Bronchial epithelial cell (primary cell): ENCODE measurements at places on chromosomes 1 and 21. TPM values are rescaled to one million over a fixed set of nuclear protein-coding genes. Genes with fewer than 3 reads are reported as not detected.
A peak's percentile ranks its signal among the peaks of the same experiment; 100 is the strongest.

The GPR157 gene
- total RNA-seq = 44.0 and 69.6 TPM in 2 replicates

The SLAMF6 gene
- total RNA-seq = not detected in 2 replicates

The RYR2 gene
- total RNA-seq = under 0.01 TPM in 1 of 2 replicates, not detected in the other

The ZNF695 gene
- 0.53 and 0.90 TPM in 2 replicates for total RNA-seq

The S100A13 gene
- 44.5 and 69.8 TPM in 2 replicates for total RNA-seq

The SH2D2A gene
- 1.2 and 1.8 TPM in 2 replicates for total RNA-seq

The LEFTY2 gene
- not detected in 2 replicates for total RNA-seq

The FOXD2 gene
- total RNA-seq = under 0.01 TPM in 1 of 2 replicates, not detected in the other

- DNase-seq = no peak
These were observed 41.9 kb downstream of the MAB21L3 start for GRCh38 chr1:116152950-116153691.

- DNase-seq = no peak
These were observed 62.1 kb upstream of the JUN start for GRCh38 chr1:58845942-58846341.

DNA sequence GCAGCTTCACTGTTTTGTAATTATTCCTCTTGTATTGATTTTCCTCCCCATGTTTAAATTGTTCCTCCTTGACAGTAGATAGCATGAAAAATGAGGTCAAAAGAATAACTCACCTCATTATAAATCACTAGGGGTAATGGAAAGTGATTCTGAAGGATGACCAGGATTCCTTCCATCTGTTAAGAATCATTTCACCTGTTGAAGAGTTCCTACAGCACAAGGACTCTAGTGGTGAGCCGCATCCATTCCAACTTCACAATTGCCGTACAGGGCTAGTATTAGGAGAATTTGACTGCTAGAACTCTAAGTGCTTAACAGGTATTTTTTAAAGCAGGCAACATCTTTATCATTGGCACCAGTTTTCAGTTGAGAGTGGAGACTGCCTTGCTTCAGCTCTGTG is 13.7 kb downstream of the PPP1R12B start:
- no peak for DNase-seq

DNA sequence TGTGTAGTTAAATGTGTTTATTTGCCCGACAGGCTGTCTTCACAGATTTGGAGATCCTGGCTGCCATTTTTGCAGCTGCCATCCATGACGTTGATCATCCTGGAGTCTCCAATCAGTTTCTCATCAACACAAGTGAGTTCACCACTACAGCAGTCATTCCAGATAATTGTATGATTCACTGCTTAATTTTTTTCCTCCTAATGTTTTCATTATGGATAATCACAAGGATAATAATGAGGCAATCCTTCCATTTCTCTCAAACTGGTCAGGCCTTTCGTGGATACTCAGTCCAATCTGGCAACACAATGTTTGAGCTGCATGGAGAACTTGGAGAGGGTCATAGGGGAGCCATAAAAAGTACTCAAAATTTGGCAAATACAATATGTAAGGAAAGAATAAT is 168.3 kb upstream of the SGIP1 start:
- DNase-seq = peak; percentile 28

GRCh38 chr1:207902566-207902965 is 8.4 kb downstream of the CD34 start:
- DNase-seq = no peak

- DNase-seq = peak; percentile 99
These were observed 35.3 kb upstream of the CACYBP start for GRCh38 chr1:174964261-174964971.

- no peak for DNase-seq
These were observed 36.3 kb downstream of the SMYD2 start for GRCh38 chr1:214317300-214317699.

DNA sequence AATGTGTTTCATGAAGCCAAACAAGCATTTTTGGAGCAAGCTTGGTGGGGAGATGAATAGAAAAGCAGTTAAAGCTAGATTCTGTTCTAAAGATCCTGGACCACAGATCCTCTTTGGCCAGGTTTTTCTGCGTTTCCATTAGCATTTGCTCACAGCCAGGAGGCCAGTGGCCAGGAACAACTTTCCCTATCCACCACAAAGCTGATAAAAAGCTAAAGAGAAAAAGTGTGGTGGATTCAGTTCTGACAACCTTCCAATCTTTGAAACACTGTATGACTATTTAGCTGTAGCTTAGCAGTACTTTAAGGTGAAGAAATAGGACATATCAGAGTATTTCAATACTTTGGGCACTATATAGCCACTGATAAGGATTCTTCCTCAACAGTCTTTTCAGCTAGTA is 3.0 kb upstream of the NEK7 start:
- DNase-seq = no peak

DNA sequence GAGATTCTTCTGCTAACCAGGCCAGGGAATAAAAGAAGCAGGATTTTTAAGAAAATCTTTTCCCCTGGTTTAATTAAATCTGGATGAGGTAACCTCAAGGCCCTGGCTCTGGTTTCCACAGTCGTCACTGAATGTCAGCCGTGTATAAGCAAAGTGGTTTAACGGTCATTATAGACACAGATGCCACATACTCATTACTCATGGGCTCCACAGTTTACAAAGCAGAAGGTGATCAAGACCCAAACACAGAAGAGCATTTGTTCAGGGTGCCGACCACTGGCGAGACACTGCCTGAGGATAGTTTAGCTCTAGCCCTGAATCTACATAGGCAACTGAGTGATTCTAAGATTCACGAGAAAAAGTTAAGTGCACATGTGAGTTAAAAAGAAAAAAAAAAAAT is 27.8 kb upstream of the RAP1GAP start:
- no peak for DNase-seq

DNA sequence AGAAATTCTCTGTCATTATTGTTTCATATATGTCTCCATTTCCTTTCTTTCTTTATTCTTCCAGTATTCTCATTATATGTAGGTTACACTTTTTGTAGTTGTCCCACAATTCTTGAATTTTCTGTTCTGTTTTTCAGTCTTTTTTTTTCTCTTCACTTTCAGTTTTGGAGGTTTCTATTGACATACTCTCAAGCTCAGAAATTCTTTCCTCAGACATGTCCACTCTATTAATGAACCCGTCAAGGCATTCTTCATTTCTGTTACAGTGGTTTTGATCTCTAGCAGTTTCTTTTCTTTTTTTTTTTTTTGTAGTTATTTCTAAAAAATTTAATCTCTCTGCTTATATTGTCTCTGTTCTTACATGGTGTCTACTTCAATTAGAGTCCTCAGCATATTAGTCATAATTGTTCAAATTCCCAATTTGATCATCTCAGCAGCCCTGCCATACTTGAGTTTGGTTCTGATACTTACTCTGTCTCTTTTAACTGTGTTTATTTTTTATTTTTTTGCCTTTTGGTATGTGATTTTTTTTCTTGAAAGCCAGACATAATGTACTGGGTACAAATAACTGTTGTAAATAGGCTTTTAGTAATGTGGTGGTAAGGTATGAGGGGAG is 49.5 kb upstream of the KCNK2 start:
- DNase-seq = no peak

- no peak for DNase-seq
These were observed 10.5 kb downstream of the TBX15 start for GRCh38 chr1:118977600-118977999.

DNA sequence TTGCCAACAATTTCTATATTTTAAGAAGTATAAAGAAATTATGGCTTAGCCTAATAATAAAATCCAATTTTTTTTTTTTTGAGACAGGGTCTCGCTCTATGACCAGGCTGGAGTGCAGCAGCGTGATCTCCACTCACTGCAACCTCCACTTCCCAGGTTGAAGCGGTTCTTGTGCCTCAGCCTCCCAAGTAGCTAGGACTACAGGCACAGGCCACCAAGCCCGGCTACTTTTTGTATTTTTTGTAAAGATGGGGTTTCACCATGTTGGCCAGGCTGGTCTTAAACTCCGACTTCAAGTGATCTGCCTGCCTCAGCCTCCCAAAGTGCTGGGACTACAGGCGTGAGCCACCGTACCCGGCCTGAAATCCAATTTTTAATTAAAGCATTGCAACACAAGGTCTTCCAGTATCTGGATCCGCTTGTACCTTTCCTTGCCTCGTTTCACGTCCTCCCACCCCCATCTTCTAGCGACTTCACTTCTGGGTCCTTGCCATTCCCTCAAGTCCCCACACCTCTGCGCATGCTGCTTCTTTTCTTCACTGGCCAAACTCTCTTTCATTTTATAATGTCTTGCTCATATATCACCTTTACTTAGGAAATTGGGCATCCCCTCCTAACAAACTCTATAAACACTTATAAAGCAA is 2.3 kb downstream of the FUBP1 start:
- DNase-seq = no peak

DNA sequence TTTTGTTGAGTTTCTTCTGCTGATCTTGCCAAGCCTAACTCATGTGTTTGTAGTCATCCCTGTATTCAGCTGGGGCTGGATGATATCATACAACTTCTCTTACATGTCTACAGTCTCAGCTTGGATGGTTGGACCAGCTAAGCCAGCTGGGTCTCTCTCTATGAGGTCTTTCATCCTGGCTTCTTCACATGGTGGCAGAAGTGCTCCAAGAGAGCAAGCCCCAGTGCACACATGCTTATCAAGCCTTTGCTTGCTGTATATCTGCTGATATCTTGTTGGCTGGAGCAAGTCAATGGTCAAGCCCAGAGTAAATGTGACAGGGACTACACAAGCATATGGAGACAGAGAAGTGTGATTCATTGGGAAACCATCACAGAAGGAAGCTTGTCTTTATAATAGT is 29.2 kb upstream of the SLC44A5 start:
- no peak for DNase-seq

GRCh38 chr21:37072274-37072987 is 440 bp downstream of the PIGP start:
- DNase-seq = peak; percentile 54

GRCh38 chr1:211705467-211706091 is 30.2 kb upstream of the NEK2 start:
- DNase-seq = peak; percentile 97

GRCh38 chr1:161838885-161839284 is 72.8 kb downstream of the ATF6 start:
- no peak for DNase-seq

- no peak for DNase-seq
These were observed 7.1 kb upstream of the MATN1 start for GRCh38 chr1:30730346-30731108.

GRCh38 chr1:197130677-197131304 is 15.7 kb downstream of the ASPM start:
- DNase-seq = peak; percentile 54
